GDM1 (cell line): ENCODE measurements at places on chromosomes 4 and X.

DNA sequence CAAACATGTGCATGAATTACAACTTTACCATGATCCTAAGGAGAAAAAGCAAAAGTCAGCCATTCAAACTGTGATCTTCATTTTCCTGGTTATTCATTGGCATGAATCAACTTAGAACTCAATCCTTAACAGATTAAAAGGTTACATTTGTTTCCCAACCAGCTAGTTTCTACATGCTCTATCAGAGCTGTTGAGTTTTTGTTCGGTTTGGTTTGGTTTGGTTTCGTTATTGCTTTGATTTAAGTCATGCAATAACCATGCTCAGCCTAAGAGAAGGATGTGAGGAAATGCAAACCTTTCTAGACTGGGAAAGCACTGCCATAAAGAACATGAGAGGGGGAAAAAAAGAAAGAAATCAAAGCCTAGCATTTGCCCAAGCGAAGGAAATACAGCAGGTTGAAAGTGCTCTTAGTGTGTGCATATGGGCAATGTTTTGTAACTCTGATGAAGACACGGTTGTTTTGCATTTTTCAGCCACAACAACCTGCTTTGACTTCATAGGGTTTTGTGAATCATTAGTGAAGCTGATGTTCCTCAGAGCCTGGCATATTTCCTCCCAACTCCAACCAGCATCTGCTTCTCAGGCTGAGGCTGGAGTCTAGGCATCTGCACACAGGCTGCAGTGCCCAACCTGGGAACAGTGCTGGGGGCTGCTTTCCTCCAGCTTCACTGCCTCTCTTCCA lies 234.3 kb downstream of the ZNF674 start:
- DNase-seq = no peak

DNA sequence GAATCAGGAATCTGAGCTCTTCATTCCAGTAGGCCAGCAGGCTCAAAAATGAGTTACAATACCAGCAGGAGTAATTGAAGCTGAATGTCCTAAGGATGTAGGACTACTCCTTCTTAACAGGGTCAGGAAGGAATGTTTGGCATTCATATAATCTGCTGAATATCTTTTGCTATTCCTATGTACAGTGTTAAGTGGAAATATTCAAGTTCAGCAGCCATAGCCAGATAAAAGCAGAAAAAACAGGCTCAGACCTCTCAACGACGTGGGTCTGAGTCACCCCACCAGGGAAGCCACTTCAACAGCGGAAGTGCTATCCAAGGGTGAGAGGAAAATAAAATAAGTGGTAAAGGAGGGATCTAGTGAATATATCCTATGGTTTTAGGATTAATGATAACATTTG lies 577.0 kb downstream of the SPOCK3 start:
- no peak for DNase-seq

- no peak for DNase-seq
Observed at GRCh38 chr4:70277121-70277520, 34.7 kb downstream of the CSN3 start.

DNA sequence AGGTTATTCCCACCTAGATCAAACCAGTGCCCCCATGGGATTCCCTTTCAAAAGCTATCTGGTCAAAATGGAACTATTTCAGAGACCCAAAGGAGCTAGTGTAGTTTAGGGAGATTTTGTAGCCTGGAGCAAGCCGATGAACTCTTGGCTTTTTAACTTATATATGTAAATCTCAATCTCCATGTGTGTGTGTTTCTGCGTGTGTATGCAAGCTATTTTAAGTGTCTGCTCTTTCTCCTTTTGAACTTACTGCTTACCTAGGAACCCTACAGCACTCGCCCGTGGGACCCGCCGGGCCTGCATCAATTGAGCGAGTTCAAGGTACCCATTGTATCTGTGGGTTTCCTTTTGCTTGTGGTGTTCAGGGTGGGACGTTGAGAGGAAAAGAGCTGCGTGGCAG lies 10.4 kb downstream of the CSTF2 start:
- DNase-seq = no peak

DNA sequence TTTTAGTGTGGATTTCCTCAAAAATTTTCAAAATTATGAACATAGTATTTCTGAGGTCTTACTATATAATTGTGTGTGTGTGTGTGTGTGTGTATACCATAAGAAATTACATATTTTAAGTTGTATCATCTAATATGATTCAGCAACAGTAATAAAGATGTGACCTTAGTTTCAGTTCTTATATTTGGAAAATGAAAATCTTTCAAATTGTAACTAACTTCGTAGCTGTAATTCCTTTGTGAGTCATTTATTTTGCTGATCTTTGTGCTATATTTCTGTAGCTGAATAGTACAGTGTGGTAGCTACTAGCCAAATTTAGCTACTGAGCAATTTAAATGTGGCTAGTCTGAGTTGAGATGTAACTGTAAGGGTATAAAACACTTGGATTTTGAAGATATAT lies 116.4 kb downstream of the RAP1GDS1 start:
- no peak for DNase-seq

GRCh38 chr4:139295206-139295941 lies 5.9 kb upstream of the NAA15 start:
- peak; percentile 84 for DNase-seq

GRCh38 chr4:38166768-38167167 lies 206.6 kb downstream of the PTTG2 start:
- peak; percentile 16 for DNase-seq

GRCh38 chr4:144302704-144303536 lies 162.4 kb upstream of the GYPA start:
- no peak for DNase-seq

DNA sequence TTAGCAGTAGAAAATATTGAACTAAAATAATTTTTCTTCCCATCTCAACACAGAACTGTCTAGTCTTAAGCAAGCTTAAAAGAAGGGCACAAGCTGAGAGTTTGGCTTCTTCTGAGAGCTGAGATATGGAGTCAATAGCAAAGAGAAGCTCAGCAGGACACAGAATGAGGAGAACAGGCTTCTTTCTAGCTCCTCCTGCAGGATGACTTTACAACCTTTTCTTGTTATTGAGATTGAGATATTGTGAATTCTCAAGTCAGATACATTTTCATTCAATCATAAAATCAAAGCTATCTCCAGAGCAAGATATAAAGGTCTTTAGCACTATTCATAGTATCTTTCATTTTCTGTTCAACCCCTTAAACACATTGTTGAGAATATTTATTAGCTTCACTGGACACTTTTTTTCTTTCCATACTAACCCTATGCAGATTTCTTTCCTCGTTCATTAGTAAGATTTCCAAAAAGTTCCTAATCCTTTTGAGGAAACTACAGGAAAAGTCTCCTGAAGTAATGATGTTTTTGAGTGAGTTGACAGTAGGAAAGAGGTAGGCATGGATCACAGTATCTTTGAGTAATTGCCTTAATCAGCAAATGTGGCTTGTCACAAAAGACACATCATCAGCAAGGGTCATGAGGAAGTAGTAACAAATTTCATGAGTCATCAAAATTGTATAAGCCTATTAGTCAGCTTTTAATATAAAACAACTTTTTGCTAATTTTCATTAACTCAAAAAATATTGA lies 17.8 kb upstream of the CXCL3 start:
- DNase-seq = peak; percentile 6

GRCh38 chr4:125725957-125726525 lies 411.3 kb downstream of the FAT4 start:
- no peak for DNase-seq

GRCh38 chrX:82757614-82758013 lies 750.5 kb upstream of the POU3F4 start:
- no peak for DNase-seq

GRCh38 chr4:81724925-81725329 lies 253.2 kb upstream of the RASGEF1B start:
- DNase-seq = peak; percentile 24

- no peak for DNase-seq
Observed at GRCh38 chr4:150717952-150718351, 136.0 kb downstream of the MAB21L2 start.
